Upper lobe of right lung (tissue), 1 donor: ENCODE measurements at places on chromosomes 3 and 15. TPM values are rescaled to one million over a fixed set of nuclear protein-coding genes. Genes with fewer than 3 reads are reported as not detected.

Gene ITPKA
- 0.67 TPM for total RNA-seq

Gene SLC4A7
- total RNA-seq, result 15.0 TPM

Gene SCAP
- total RNA-seq, result 66.5 TPM

Gene RTP3
- total RNA-seq, result not detected

Gene NPAP1
- 0.17 TPM for total RNA-seq

Gene CELSR3
- total RNA-seq, result 1.2 TPM

Gene EEF1AKMT4
- total RNA-seq, result 2.7 TPM

Gene NR2F2
- 88.1 TPM for total RNA-seq

Gene EPHA3
- 5.1 TPM for total RNA-seq

Gene USP13
- 15.4 TPM for total RNA-seq
